ENCODE measurements at places on chromosomes 7 and 10. TPM values are rescaled to one million over a fixed set of nuclear protein-coding genes. Genes with fewer than 3 reads are reported as not detected.

DGKB gene
- total RNA-seq, result 0.15 TPM

SORCS3 gene
- not detected for total RNA-seq

PPP2R2D gene
- total RNA-seq, result 26.5 TPM

EMX2 gene
- total RNA-seq, result not detected

WNT16 gene
- total RNA-seq, result 0.50 TPM

GPR15LG gene
- total RNA-seq, result not detected

GPR22 gene
- total RNA-seq, result not detected

UNCX gene
- total RNA-seq, result not detected

AFAP1L2 gene
- total RNA-seq, result 0.29 TPM

PLA2G12B gene
- total RNA-seq, result not detected

CHN2 gene
- 0.29 TPM for total RNA-seq

OR9A2 gene
- not detected for total RNA-seq

PGAM2 gene
- total RNA-seq, result 0.17 TPM

HPSE2 gene
- not detected for total RNA-seq

BMPER gene
- total RNA-seq, result 11.2 TPM

CDC14C gene
- 0.17 TPM for total RNA-seq

TRIM50 gene
- not detected for total RNA-seq

FEZF1 gene
- total RNA-seq, result not detected

SCIN gene
- total RNA-seq, result under 0.01 TPM

SLC39A12 gene
- not detected for total RNA-seq

GIMAP1 gene
- total RNA-seq, result not detected

FBXL13 gene
- 0.99 TPM for total RNA-seq

CPA2 gene
- not detected for total RNA-seq

MGMT gene
- total RNA-seq, result 32.1 TPM

LEP gene
- not detected for total RNA-seq

OR6V1 gene
- total RNA-seq, result not detected

C10orf143 gene
- total RNA-seq, result 0.87 TPM

TUBAL3 gene
- total RNA-seq, result not detected

ADAP1 gene
- total RNA-seq, result 2.6 TPM

AKR1D1 gene
- total RNA-seq, result not detected

NME8 gene
- total RNA-seq, result not detected

PCLO gene
- total RNA-seq, result 0.33 TPM

CLDN4 gene
- 1.7 TPM for total RNA-seq
